ENCODE measurements at places on chromosomes 16 and 17. TPM values are rescaled to one million over a fixed set of nuclear protein-coding genes. Genes with fewer than 3 reads are reported as not detected.
A peak's percentile ranks its signal among the peaks of the same experiment; 100 is the strongest.

DNA sequence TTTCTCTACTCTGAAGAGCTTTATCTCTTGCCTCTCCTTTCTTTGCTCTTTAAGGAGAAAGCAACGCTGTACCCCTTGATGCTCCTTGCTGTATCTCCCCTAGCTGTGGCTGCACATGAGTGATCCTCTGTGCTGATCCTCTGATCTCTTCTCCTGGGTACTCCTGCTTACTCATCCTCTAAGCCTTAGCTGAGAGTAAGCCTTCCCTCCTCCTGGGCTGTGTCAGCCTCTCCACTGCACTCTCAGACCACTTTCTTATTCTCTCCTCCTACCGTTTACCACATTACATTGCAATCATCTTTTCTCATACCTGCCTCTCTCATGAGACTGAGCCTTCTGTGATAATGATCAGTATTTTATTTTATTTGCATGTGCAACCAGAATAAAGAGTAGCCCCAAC lies 25.1 kb downstream of the SOX9 start:
- DNase-seq = no peak

GRCh38 chr17:40936437-40936971 lies 942 bp downstream of the KRT23 start:
- no peak for DNase-seq

DNA sequence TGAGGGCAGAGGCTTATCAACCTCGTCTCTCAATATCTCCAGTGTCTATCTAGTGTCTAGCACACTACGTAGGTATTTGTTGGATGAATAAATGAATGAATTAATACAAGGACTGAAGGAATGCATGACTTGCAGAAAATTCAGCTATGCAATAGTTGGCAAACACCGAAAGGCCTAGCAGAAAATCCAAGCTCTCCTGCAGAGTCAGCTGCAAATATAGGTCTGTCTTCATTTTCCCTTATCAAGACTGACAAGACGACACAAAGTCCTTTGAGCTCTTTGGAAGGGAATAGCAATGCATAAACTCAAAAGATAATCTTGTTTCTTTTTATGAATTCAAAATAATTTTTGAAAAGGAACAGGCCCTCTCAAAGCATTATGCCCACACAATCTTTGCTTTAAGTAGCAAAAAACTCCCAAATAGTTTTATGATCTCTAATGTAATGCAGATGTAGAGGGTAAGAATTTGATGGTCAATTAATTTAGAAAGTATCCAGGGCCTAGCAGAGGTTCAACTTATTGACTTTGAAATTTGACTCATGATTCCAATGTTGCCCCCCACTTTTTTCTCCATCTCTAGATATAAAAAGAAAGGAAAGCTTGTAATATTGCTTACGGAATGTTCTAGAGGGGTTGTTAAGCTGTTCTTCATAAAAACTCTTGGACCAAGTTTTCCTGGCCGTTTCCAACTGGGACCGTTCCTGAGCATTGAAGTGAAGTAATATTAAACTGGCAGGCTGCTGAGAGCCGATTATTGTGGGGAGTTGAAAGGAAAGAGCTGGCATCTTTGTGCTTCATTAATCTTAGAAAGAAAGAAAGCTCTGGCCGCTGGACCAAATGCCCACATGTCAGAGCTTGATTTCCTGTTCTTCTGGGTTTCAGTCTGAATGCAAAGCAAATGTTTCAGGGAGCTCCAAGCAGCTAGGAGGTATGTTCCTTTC lies 227.3 kb downstream of the HS3ST3A1 start:
- peak; percentile 23 for DNase-seq

DNA sequence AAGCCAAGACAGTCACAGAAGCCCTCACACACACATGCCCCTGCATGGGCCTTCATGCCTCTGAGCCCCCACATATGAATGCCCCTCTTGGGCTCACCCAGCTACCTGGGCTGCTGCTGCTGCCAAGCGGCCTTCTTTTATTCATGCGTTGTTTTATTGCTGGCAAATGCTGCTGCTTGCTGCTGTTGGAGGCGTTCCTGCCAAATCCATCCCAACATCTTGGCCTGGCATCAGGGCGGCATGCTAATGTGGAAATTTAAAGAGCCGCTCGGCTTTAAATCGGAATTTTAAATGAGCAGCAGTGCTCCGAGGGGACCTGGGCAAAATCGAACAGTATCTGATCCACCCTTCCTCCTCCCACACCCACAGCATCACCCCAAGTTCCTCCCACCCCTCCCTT lies 39.0 kb downstream of the NEUROD2 start:
- no peak for DNase-seq

KRT32 gene
- polyA plus RNA-seq = not detected

- peak; percentile 37 for DNase-seq
Observed at GRCh38 chr17:2067608-2068024, 12.7 kb downstream of the HIC1 start.

SSTR5 gene
- not detected for polyA plus RNA-seq

GRCh38 chr16:59783191-59783590 lies 1049.1 kb upstream of the GOT2 start:
- DNase-seq = no peak

- DNase-seq = no peak
Observed at GRCh38 chr16:1542166-1542500, 8.7 kb downstream of the TMEM204 start.

All from kidney (tissue), 22 donors.